ENCODE measurements at places on chromosomes 5 and 9.

- DNase-seq = no peak
Observed at GRCh38 chr9:88690628-88691027, 155.7 kb downstream of the NXNL2 start.

DNA sequence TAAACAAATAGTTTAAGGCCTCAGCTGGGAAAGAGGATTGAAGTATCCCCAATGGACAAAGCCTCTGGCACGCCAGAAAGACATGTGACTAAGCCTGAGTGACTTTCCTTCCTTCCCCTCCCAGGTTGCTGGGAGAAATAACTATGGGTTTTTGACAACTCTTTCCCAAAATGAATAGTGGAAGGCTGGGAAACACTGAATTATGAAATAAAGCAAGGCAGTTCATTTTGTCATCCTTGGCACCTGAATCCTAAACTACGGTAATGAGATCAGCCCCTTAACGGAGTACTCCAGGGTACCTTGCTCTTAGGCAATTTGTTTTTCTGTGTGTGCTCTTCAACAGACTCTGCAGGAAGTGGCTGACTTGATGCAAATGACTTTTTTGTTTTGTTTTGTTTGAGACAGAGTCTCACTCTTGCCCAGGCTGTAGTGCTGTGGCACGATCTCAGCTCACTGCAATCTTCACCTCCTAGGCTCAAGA, 75.2 kb downstream of the LMNB1 start:
- DNase-seq = no peak

DNA sequence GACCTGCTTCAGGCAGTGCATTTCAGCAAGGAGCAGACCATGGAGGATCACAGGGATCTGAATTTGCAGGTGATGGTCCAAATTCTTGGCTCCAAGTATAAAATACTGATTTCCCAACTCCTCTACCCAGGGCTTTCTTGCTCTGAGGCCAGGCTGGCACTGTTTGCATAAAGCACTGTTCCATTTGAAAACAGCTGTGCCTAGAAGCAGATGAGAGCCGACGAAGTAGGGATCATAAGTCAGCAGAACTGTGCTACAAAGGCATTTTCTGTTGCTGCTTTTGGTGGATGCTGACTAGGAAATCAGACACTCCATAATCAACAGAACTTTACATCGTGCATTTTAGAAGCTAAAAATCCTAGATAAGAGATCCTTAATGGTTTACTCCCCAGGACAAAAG, 126.4 kb downstream of the MAT2B start:
- no peak for DNase-seq

DNA sequence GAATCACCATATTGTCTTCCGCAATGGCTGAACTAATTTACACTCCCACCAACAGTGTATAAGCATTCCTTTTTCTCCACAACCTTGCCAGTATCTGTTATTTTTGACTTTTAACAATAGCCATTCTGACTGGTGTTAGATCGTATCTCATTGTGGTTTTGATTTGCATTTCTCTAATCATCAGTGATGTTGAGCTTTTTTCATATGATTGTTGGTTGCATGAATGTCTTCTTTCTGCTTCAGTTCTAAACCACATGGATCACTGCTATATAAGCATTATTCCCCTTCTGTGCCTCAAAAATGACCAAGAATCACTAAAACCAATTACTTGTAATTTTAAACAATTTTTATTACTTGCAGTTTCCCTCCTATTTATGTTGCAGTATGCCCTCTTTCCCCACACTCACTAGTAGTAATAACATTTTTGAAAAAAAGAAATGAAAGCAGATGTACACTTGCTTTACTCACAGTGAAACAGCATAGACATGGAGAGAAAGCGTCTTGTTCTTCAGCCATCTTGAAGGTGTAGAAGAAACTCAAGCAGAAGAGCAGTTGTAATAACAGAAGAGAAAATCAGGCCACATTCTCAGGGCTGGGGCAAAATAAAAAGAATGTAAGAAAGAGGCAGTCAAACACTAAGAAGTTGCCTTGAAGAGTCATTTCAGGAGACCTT, 4.5 kb upstream of the TMEM252 start:
- DNase-seq = no peak

- DNase-seq = no peak
Observed at GRCh38 chr9:135574331-135574730, 12.8 kb downstream of the PAEP start.

DNA sequence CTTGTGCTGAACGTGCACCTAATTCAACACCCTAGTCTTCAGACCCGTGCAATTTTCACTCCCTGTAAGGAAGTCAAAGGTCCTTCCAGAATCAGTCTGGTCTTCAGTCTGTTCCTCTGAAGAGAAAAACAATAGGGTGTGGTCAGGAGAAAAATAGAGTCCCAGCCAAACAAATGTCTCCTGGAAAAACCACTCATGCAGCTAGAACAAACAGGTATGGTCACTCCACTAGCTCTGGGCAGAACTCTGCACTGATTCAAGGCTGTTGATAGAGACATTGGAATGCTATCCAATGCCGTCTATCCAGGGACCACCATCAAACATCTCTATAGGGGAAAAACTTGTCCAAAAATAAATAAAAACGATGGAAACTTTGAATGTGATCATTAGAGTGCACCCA, 81.8 kb upstream of the MAP3K1 start:
- no peak for DNase-seq

DNA sequence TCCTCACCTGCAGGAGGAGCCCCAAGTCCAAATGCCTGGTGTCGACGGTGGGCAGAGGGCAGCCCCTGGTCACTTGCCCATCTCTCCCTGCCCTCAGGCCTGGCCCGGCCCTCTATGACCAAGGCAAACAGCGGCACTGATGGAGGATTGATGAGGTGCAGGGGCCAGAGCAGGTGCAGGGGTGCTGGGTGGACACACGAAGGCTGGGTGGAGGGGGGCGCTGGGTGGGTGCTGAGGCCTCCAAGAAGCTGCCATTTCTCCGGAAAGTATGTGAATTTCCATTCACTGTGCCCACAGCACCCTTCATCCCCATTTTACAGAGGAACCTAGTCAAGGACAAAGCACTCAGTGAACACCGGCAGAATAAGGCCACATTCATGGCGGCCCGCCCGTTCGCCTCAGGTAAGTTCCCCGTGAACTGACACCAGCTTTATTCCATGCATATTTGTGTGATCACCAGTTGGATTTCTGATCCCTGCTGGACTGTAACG, 143.8 kb upstream of the PPP1R26 start:
- DNase-seq = no peak

DNA sequence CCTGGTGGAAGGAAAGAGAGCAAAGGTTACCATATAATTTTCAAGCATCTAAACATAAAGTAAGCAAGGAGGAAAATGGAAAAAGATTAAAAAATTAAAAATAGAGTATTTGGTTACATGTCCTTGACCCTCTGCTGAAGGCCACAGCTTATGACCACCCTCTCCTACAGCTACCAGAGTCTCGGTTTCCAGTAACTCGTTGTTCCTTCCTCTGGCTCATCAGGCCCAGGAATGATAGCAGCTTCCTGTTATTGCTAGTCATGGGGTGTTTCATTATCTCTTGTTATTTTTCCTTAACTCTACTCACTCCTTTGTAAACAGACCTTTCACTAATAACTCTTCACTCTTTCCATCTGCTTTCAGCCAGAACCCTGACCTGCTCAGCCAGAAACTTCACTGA, 102.2 kb downstream of the YTHDC2 start:
- no peak for DNase-seq

GRCh38 chr5:154850255-154851062, at the start of gene FAXDC2:
TSS of gene FAXDC2 (minus strand) at chr5:154850603. CDS start at chr5:154838178, 12,425 bp downstream.
- no peak for DNase-seq

DNA sequence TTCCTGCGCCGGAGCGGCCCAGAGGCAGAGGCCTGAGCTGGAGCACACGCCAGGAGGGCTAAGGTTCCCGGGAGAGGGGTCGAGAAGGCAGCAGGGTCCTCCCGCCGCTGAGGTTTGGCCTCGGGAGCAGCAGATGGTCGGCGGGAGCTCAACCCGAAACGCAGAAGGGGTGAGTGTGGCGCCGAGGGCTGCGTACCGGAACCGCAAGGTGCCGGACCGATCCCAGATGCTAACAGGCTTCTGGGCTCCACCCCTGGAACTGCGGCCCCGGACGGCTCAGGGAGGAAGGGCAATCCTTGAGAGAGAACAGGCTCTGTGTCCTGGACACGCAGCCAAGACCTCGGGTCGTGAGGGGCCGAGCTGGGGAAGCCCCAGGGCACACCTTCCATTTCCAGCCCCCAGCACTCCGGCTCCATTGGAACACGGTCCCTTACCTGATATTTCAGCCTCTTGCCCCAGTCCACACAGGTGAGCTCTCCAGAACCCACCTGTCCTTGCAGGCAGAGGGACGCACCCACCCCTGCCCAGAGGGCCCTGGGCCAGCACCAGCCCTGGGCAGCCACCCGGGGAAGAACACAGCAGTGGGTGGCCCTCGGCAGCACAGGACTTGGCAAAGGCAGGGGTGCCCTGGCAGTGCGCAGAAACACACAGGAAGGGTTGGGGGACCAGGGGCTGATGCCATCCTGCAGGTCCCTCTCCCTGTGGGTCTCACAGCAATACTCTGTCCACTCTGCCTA, 1.4 kb downstream of the LHX3 start:
- no peak for DNase-seq

DNA sequence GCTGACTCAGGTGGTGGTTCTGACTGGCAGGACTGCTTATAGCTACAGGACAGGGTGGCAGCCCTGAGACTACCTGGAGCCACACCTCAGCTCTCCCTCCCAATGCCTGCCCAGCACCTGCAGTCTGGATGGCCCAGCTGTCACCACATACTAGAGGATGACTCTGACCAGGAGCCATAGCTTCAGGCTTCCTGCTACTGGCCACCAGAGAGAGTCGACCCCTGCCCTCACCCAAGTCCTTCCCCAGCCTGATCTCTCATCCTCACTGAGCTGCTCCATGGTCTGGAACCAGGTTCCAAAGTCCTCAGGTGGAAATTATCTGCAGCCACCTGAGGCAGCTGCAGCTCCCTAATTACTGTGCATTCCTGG, 25.6 kb upstream of the TDRD7 start:
- DNase-seq = no peak

DNA sequence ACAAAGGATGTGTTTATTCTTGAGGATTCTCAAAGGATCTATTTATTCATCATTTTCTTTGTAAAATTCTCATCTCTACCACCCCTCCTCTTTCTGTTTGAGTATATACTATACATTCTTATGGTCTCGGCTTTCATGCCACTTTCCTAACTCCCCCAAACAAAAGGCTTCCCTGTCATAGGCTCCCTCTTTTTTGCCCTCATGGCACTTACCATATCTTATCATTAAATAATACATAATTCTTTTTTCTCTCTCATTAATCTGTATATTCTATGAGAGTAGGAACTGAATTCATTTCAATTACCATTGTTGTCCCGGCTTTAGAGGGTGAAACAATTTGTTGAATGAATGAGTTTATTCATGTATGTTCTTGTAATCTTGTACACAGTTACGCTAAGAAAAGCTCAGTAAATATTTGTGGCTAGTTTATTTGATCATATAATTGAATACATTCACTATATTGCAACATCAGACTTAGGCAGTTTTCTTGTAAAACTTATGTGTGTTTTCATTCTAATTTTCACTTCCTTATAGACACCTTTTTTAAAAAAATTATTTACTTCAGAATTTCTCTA, 254.6 kb downstream of the EDIL3 start:
- DNase-seq = no peak

- no peak for DNase-seq
Observed at GRCh38 chr9:78609450-78609849, 312.5 kb downstream of the PSAT1 start.

DNA sequence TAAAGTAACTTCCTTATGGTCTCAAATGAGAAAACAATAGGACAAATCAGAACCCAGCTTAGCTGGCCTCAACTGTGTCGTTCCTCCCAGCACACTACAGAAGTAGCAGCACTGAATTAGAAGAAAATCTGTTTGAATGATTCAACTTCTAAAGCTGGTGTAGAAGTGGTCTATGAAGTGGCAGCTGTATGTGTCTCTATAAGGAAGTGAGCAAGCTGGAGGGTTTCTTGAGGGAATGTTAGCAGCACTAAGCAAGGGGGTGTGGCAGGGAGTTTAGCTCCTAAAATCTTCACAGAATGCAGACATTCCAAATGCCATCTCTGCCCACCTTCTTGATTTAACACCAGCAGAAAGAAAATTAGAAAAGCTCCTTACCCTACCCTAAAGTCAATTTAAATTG, 4.1 kb downstream of the KLF9 start:
- DNase-seq = no peak

GRCh38 chr9:33315371-33315770, 25.1 kb downstream of the NFX1 start:
- DNase-seq = no peak

GRCh38 chr5:142969186-142969585, 199.0 kb downstream of the ARHGAP26 start:
- no peak for DNase-seq

- no peak for DNase-seq
Observed at GRCh38 chr5:156783092-156783491, 67.0 kb upstream of the PPP1R2B start.

- no peak for DNase-seq
Observed at GRCh38 chr9:3329361-3329760, 196.4 kb downstream of the RFX3 start.

DNA sequence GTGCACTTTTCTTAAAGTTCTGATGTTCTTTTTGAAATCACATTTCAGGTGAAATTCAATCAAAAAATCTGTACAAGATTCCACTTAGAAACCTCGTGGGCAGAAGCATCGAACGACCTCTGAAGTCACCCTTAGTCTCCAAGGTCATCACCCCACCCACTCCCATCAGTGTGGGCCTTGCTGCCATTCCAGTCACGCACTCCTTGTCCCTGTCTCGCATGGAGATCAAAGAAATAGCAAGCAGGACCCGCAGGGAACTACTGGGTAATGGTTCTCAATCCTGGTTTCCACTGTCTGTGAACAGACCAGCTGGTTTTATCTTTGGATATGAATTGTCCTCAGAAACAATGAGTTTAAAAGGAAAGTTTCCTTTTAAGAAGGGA, 8.1 kb upstream of the SLC2A8 start:
- no peak for DNase-seq

- no peak for DNase-seq
Observed at GRCh38 chr9:34974664-34975063, 14.9 kb upstream of the DNAJB5 start.

GRCh38 chr5:173664154-173664526, 47.7 kb upstream of the BOD1 start:
- DNase-seq = no peak

DNA sequence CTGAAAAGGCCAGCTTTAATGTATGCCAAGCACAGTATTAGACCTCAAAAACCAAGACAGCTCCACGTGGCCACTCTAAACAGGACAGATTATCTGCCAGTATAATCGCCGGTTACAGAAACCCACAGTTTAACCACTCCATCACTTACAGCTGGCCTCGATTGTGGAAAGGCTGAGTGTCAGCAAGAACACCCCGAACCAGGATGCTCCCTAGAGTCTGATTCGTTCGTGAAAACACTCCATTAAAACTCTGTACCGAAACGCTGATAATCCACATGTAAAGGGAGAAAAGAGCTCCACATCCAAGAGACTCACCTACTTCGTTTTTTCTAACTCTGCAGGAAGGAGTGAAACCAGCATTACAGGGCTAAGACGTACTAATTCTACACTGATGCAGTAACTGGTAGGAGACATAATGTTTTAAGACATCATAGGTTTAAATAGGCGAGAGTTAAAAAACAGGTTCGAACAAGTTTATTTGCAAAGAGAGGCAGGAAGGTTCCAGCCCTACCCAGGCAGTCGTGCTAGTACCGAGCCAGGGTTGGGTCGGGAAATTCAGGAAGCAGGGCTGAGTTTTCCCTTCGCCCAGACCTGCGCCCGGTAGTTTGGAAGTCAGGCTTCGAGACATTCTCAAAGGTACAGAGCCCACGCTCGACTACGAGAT, 949 bp downstream of the SERINC5 start:
- no peak for DNase-seq

GRCh38 chr5:150044329-150044681, 42.0 kb downstream of the CSF1R start:
- DNase-seq = no peak

GRCh38 chr9:93597142-93597706, 20.8 kb downstream of the PHF2 start:
- DNase-seq = no peak
